ENCODE measurements at places on chromosomes 7 and 10.

GRCh38 chr7:29955799-29956486 is 33.7 kb downstream of the SCRN1 start:
- peak; percentile 67 for DNase-seq

GRCh38 chr7:41313171-41313570 is 389.7 kb downstream of the INHBA start:
- DNase-seq: no peak

DNA sequence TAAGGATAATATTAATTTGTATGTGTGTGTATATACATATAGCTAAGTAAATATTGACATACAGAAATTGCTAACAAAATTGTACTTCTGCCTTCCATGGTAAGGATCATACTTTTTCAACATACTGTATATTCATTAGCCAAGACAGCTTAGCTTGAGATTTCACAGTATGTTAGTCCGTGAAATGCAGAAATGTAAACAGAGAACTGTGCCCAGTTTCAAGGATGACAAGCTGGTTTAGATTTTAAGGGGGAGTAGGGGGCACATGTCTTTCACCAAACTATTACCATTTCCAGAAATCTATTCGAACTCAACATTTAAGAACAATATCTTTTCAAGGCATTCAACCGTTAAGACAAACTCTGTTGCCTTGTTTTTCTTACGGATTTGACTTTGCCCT is 182.2 kb downstream of the SORCS1 start:
- no peak for DNase-seq

GRCh38 chr10:48929413-48929990 is 10.1 kb downstream of the LRRC18 start:
- no peak for DNase-seq

- no peak for DNase-seq
Observed at GRCh38 chr7:116534790-116535189, 10.0 kb downstream of the CAV1 start.

DNA sequence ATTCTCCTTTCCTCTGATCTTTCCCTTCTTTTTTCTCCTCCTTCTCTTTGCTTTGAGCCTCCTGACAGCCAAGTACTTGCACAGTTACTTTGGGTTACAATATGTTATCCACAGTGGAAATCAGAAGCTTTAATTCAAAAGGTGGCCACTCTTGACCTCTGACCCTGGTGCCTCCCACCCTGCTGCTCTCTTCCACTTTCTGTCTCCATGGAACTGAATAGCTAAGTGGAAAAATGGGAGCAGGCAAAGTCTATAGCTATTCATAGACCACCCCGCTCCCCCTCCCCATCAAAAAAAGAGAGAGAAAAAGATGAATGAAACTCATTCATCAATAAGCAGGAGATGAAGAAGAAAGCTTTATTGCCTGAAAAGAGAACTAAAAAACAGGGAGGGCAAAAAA is 39.4 kb downstream of the PTN start:
- no peak for DNase-seq

DNA sequence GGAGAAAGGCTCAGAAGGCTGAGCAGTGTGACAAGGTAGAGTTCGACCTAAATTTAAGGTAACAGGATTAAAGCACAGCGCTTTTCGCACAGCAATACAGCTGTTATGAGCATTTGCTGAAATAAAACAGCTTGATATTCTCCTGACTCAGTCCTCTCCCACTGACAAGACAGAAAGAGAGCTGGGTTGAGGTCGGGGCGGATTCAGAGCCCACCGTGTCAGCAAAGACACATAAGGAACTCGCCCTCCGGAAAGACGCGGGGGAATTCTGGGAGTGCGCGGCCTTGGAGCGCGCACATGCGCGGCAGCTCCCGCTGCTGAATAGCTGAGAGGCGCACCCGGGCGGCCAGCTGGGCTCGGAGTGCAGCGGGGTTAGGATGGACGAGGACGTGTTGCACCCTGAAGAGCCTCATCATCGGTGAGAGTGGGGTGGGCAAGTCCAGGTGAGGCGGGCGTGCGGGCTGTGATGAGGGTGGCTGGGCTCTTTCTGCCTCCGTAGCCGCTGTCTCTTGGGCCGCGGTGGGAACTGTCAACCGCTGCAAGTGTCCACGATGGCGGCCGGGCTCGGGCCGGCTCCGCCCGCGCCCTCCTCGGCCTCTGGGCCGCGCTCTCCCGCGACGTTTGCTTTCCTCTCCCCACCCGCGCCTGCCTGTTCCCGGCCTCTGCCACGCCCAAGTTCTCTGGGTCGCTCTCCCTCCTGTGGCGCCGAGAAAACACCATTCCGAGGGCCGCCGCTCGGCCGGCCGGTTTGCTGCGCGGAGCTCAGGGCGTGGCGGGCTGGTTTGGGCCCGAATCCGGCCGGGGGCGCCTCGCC is 120.6 kb downstream of the LYZL1 start:
- DNase-seq: peak; percentile 55

DNA sequence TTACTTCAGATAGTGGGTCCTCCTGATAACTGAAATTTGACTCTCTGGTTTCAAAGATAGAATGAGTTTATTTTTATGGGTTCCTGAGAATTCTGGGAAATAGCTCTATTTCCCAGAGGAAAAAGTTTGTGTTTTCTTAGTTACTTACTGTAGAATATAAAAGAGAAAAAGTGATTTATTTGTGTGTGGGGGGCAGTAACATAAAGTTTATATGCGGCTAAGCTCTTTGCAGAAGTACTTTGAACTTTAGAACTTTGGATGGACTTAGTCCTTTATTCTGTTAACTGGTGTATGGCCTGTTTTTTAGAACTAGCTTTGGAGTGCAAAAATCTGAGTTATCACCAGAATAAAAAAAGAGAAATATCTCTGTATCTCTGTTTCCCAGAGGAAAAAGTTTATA is 157.1 kb downstream of the BBS9 start:
- DNase-seq: no peak

DNA sequence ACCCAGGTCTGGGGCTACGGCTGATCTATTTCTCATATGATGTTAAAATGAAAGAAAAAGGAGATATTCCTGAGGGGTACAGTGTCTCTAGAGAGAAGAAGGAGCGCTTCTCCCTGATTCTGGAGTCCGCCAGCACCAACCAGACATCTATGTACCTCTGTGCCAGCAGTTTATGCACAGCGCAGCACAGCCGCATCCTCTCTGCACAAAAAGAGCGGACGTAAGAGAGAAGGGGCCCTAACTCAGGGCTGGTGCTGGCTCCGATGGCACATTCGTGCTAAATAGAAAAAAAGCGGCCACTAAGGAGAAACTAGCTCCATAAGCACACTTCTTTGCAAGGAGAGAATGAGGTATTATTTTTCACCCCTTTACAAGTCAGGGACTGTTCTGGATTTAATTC is 28.3 kb upstream of the PRSS1 start:
- no peak for DNase-seq

DNA sequence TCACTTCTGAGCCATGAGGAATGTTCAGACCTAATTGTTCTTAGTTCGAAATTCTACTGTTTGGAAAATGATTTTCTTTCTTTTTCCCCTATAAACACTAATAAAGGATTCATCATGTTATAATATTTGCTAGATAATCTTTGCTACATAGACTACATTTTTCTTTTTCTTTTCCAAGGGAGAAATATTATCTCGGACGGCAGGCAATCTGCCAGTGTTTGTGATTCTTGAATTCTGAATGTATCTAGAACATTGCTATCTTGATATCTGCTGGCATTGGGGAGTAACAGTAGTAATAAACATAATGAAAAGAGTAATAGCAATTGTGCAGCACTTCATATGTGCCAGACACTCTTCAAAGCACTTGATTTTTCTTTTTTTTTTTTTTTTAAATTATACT is 107.7 kb upstream of the ZNF32 start:
- no peak for DNase-seq

- peak; percentile 80 for DNase-seq
Observed at GRCh38 chr10:47047577-47048525, 136.6 kb downstream of the PTPN20 start.

DNA sequence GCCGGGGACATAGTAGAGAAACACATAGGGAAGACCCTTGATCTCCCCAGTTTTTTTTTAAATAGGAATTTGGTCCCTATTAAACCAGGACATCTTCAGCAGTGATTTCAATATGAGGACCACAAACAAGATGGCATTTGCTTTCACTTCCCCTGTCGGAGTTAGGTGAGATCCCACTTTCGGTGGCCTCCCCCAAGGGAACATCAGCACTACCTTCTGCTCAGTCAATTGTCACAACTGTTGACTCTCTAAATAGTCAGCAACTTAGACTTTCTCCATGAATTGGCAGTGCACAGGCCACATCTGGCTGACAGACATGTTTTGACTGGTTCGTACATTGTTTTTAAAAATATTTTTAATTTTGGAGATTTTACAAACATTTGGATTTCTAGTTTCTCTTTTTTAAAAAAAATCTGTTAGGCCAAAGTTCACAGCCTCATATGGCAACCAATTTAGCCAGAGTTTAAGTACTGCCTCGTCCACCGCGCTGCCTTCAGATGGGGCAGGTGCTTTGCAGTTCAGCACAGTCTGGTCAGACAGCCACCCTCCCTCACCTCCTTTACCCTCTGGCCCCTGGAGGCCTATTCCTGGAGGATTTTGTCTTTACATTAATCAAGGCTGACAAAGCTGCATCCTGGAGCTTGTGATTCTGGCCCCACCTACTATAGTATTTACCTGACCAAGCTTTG is 139.2 kb upstream of the PRR15 start:
- no peak for DNase-seq

GRCh38 chr10:122454071-122454470 is 382 bp upstream of the ARMS2 start:
- DNase-seq: no peak

GRCh38 chr10:24465124-24465874 is 256.4 kb downstream of the KIAA1217 start:
- no peak for DNase-seq

DNA sequence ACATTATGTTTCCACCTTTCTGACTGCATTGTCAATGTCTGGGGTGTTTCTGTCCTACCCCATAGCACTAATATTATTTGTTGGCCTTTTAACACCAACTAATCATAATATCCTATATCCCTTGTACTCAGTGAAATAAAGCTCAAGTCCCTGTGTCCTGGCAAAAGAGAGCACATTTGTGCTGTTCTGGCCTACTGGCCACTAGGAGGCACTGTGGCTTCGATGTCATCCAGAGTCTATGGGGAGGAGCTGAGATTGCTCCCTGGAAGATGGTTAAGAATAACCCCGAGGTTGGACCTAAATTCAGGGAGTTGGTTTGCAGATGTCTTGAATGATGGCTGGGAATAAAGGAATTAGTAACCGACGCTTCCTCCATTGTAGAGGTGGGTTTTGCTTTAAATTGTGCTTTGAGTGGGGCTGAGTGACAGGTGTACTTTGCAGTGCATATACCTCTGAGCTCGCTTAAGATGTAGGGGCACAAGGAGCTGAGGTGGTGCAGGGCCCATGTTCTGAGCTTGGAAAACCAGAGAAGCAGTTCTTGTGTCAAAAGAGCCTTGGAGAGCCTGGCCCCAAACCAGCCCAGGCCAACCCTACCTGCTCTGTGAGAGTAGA is 191.2 kb upstream of the PRSS1 start:
- peak; percentile 65 for DNase-seq

DNA sequence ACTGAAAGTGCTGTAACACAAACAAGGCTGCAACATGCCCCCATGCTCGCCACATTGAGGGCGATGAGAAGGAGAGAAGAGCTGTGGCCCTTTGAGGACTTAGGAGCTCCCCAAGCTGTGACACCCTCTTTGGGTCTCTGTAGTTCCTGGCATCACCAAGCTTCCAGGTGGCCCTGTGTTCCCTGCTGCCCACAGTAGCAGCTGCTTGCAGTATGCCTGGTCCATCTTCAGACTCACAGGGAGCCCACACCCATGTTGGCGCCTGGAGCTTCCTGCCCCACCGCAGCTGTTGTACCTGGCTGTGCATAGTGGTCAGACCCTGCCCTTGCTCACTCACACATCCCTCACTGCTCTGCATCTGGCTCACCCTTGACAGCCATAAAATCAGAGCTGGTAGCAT is 401.2 kb upstream of the NRG3 start:
- DNase-seq: no peak

GRCh38 chr10:70000262-70000661 is 52.4 kb upstream of the MACROH2A2 start:
- no peak for DNase-seq

GRCh38 chr7:157973971-157974677 is 613.5 kb downstream of the PTPRN2 start:
- no peak for DNase-seq

- DNase-seq: peak; percentile 52
Observed at GRCh38 chr10:69179089-69179742, 818 bp upstream of the SUPV3L1 start.

DNA sequence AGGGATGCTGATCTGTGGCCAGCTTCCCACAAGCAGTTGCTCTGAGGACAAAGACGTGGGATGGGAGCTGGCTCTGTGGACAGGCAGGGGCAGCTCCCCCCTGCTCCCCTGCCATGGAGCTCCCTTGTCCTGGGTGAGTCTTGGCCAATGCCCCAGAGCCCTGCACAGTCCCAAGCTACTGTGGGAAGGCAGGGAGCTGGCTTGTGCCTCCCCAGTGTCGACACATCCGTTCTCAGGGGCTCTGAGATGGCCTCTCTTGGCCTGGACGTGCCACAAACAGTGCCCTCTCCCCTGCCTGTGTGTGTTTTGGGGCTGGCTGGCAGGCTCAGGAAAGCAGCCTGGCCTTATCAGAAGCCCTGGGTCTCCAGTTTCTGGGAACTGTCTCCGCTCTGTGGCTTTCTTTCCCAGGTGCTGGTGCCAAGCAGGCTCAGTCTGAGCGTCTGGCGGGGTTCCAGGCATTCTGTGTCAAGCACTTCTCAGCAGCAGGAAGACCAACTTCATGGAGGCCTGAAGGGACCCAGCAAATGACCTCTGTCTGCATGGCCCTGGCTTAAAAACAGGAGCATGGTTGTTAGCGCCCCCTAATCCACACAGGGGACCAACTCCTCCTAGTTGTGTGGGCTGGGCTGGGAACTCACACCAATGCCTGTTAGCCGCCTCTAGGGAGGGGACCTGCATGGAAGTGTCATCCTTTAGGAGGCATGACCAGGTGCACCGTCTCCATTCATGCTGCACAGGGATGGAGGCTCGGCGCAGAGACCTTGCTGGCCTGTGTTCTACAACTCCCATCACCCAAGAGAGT is 375.2 kb downstream of the RPS24 start:
- DNase-seq: no peak

GRCh38 chr7:99833289-99833877 is 5.6 kb downstream of the CYP3A43 start:
- no peak for DNase-seq

DNA sequence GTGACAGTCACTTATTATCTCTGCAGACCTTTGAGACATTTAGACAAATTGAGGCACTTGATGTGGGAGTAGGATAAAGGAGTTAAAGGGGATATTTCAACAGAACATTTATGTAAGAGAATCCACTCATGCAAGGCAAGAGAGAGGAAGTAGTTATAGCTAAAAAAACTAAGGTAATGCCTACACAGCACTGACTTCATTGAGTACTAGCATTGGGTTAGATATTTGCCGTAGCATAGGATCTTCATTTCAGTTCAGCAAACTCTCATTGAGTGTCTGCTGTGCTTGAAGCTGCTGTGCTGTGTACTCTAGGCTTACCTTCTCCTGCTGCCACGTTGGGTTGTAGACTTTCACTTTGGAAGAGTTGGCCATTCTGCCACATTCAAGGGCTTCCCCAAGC is 10.5 kb upstream of the ENTPD1 start:
- no peak for DNase-seq

GRCh38 chr10:120475844-120476791 is 19.1 kb downstream of the PLPP4 start:
- DNase-seq: peak; percentile 3

All from activated CD8-positive, alpha-beta T cell treated with anti-CD3 and anti-CD28 coated beads, Interleukin-2, amount 10 ng/mL, durations not matched to agents 7 days and 5 days (primary cell).